ENCODE measurements at places on chromosomes 16 and 17. TPM values are rescaled to one million over a fixed set of nuclear protein-coding genes. Genes with fewer than 3 reads are reported as not detected.

Gene MCRIP1
- 65.9 TPM for polyA plus RNA-seq

DNA sequence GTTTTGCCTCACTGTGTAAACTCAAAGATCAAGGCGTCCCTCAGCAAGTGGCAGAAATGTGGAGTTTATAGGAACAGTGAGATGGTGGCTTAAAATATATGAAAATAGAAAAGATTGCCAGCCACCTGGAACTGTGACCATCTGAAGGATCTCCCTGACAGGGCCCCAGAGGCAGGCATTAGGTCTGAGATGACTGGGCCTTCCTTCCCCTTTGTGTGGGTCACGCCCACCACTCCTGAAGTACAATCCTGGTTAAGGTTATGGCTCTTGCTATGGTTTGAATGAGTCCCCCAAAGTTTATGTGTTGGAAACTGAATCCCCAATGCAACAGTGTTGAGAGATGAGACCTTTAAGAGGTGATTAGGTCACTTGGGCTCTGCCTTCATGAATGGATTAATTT, 6.4 kb downstream of the ST6GALNAC2 start:
- no peak for DNase-seq

- no peak for DNase-seq
These were observed 135.8 kb downstream of the FOXL1 start for GRCh38 chr16:86714166-86714565.

Gene NGFR
- 4.4 TPM for polyA plus RNA-seq

- no peak for DNase-seq
These were observed 16.4 kb upstream of the ALOX15B start for GRCh38 chr17:8022360-8023003.

All from right renal cortex interstitium (tissue), 3 donors.